ENCODE measurements at places on chromosomes 7 and 10.

- no peak for DNase-seq
These were observed 338.2 kb upstream of the LRRTM3 start for GRCh38 chr10:66587680-66588050.

DNA sequence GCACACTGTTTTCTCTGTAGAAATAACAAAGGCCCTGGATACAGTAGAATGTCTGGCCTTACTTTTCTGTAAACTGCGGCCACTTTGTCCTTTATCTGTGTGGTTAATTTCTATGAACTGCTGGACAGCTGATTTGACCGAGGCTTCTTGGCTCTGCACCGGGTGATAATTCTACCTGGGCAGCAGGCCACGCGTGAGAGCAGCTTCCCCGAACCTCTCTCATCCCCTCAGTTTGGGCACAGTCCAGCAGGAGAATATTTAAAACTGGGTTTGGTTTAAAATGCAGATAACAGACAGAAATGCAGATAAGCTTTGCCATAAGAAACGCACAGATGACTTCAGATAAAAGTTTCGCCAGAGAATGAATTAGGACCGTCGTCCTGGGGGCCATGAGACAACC is 81.0 kb downstream of the CELF2 start:
- no peak for DNase-seq

GRCh38 chr7:112262855-112263487 is 56.5 kb downstream of the ZNF277 start:
- DNase-seq = no peak

- DNase-seq = no peak
These were observed 116.7 kb upstream of the TMEM106B start for GRCh38 chr7:12094365-12094921.

DNA sequence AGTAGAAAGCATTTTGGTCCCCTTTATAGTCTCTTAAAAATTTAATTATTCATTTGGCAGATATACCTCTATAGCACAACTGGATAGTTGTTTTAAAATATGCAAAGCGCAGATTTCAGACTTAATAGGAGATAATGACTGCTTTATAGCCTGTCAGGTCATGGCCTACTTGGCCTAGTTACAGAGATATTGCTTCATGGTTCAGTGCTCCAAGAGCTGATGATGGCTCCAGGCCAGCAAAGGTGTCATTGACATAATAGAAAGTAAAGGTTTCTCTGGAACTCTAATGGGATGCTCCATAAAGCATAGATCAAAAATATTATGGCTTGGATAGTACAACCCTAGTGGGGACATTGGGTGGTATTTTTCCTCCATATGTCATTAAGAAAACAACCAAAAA is 285.7 kb downstream of the NXPH1 start:
- DNase-seq = no peak

DNA sequence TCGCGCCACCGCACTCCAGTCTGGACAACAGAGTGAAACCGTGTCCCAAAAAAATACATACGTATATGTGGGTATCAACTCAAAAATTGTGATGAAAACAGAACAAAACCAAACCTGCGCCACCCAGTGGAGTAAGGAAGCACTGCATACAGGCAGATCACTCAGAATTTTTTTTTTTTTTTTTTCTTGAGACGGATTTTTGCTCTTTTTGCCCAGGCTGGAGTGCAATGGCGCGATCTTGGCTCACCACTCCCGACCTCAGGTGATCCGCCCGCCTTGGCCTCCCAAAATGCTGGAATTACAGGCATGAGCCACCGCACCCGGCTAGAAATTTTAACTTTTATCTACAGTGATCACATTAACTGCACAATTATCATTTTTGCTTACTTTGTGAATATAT is 9.1 kb upstream of the TMEM236 start:
- peak; percentile 78 for DNase-seq

- DNase-seq = no peak
These were observed 315.3 kb downstream of the BMPER start for GRCh38 chr7:34220506-34221185.

DNA sequence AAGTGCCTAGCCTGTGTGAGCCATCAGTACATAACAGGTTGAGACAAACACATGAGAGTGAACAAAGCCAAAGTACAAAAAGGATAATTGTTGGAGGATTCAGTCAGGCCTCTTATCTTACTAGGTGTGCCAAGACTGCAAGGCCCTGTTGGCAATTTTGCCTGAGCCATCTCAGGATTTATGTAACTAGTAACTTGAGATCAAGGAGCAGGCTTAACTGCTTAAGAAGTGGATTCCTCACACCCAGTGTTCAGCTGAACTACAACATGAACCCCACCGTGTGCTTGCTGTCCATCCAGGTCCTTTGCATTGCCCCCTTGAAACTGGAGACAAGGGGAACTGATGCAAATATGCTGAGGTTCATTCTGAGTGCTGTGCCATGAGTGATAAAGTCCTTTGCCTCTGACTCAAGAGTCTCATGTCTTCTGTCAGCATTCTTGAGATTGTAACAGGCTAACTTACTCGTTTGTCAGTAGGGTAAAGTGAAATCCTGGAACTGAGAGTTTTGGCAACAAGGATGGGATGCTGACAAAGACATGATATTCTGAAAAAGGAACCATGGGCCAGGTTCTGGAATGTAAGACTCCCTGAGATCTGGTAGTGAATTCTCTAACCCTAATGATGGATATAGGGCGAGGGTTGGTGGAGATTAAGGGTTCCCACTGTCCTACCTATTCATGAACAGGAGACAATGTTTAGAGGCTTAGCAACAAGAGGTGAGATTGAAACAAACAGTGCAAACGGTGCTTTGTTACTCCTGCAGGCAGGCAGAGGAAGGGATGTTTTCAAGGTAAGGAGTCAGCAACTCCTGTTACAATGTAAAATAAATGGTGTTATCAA is 44.1 kb upstream of the GATAD1 start:
- DNase-seq = no peak

- no peak for DNase-seq
These were observed 457.3 kb upstream of the NFE2L3 start for GRCh38 chr7:25694699-25695098.

DNA sequence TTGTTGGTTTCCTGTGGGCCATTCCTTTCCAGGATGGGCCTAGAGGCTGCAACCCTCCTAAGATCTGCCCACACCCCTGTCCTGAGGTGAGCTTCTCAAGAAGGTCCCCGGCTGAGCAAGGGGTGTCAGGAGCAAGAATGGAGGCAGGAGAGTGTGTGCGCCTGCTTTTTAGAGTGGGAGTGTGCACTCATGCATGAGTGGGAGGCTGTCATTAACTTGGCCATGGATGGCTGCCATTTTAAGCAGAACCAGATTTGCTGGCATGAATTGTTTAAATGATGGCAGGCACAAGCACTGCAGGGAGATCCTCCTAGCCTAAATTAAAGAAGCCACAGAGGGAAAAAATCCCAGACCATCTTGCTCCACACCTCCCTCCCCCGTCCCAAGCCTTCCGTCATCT is 2.9 kb upstream of the SGPL1 start:
- DNase-seq = no peak

- no peak for DNase-seq
These were observed 299.5 kb downstream of the ELMO1 start for GRCh38 chr7:37149051-37149772.

DNA sequence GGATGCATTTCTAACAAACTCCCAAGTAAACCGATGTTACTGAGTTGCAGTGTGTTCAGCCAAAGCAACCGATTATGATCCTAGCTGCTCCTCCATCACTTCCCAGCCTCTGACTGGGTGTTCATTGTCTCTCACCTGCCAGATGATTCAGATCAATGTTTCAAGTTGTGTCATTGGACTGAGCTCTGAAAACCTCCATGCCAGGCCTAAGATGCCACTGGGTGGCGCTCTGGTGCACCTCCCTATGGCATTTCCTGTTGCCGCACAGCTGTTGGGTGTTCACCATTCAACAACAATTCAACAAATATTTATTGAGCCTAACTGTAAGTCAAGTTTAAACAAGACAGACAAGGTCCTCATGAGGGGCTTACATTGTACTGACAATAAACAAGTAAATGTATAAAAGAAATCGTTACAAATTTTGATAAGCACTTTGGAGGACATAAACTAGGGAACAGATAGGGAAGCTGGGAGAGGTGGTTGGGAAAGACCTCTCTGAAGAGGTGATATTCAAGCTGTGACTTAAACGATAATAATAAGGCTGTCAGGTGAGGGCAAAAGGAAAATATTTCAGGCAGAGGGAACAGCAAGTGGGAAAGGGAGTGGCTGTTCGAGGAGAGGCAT is 22.8 kb downstream of the RGR start:
- DNase-seq = peak; percentile 75

DNA sequence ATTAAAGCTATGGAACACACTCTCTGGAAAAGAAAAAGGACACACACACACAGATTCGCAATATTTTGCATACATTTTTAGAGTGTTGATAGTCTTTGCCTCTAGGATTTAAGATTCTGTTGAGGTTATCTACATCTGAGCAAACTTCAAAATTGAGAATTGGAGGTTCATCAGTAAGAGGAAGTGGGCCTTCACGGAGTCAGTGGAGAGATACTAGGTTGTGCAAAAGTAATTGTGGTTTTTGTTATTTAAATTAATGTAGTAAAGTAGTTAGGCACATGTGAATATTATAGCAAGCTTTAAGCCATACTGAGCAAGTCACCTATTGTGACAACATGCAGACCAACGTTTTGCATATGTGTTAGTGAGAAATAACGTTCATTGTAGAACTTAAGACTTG is 19.8 kb upstream of the NXPH1 start:
- DNase-seq = no peak

- peak; percentile 87 for DNase-seq
These were observed 168.4 kb upstream of the WNT16 start for GRCh38 chr7:121160150-121161008.

DNA sequence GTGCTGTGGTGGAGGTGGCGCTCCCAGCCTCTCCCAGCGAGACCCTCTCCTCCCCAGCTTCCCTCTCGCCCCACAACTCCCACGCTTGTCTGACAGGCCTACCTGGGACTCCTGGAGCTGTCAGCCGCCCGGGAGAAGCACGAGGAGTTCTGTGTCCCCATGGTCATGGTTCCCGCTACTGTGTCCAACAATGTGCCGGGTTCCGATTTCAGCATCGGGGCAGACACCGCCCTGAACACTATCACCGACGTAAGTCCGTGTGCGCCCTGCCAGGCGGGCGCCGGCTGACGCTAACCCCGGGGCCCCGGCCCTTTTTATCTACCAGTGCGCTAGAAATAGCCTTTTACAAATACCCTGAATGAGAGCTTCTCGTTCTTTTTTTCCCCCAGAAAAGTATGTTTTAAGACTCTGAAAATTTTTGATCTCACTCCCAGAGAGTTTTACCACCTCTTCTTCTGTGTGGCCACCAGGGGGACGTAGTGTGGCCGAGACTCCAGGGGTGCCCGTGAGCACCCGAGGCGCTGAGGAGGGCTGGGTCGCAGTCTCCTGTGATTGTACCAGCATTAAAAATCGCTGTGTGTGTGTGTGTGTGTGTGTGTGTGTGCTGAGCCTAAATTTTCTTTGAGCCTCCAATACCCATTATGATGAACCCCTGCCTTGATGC is 52.6 kb downstream of the PFKP start:
- DNase-seq = no peak

DNA sequence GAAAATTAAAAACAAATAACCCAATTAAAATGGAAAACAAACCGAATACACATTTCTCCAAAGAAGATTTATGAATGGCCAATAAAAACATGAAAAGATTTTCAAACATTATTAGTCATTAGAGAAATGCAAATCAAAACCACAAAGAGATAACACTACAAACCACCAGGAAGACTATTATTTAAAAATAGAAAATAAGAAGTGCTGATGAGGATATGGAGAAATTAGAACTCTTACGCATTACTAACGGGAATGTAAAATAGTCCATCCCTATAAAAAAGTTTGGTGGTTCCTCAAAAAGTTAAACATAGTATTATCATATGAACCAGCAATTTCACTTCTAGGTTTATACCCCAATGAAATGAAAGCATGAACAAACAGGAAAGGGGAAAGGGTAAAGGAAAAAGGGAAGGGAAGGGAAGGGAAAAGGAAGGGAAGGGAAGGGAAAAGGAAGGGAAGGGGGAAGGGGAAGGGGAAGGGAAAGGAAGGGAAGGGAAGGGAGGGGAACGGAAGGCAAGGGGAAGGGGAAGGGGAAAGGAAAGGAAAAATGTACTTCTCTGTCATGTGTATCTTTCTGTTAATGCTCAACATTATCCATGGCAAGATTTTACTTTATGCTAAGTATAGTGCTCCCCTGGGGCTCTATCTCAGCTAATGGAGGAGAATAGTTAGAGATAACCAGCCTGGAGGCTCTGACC is 125.3 kb upstream of the RSU1 start:
- DNase-seq = no peak

DNA sequence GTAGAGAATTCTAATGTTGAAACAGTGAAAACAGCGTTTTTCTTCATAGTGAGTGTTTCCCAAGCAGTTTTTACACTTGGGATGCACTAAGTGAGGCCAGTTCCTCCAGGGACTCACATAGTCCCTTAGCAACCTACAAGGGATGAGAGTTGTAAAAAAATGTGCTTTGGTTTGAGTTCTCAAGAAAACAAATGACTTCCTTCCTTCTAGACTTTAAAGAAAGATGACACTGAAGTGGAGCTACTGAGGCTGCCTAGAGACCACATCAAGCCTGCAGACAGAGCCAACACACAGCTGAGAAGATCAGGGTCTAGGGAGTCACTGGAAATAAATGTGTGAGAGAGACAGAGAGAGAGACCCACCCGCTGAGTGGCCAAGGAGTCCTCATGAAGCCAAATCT is 264.4 kb downstream of the TNS3 start:
- no peak for DNase-seq

DNA sequence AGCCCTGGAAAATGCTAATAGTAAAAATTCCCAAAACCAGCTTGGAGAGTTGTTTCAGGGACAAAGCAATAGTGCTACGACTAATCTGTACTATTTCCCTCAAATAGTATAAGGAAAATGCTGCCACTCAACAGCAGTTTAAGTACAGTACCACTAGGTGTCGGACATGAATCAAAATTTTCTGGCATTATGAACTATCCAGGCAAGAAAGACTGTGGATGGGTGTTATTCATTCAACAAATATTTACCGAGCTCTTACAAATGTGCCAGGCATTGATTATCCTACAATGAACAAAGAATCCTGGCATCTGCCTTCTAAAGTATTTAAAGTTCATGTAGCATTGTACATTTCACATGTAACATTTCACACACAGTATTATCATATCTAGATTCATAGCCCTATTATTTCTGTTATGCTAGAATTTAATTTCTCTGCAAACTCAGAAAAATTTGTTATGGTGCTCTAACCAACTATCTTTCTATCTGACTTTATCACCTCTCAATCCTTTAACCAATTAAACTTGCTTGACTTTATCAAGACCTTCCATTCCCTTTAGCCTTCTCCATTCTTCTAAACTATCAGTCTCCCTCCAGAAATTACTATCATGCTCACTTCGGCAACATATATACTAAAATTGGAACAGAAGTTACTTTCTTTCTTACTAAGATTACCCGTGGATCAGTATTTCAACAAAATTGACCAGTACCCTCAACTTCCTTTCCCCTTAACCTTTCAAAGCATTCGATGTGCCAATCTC is 80.6 kb downstream of the ARHGAP21 start:
- peak; percentile 73 for DNase-seq

GRCh38 chr7:66140924-66141323 is 26.3 kb downstream of the CRCP start:
- peak; percentile 21 for DNase-seq
